ENCODE measurements at places on chromosomes 12 and 14.
A peak's percentile ranks its signal among the peaks of the same experiment; 100 is the strongest.

DNA sequence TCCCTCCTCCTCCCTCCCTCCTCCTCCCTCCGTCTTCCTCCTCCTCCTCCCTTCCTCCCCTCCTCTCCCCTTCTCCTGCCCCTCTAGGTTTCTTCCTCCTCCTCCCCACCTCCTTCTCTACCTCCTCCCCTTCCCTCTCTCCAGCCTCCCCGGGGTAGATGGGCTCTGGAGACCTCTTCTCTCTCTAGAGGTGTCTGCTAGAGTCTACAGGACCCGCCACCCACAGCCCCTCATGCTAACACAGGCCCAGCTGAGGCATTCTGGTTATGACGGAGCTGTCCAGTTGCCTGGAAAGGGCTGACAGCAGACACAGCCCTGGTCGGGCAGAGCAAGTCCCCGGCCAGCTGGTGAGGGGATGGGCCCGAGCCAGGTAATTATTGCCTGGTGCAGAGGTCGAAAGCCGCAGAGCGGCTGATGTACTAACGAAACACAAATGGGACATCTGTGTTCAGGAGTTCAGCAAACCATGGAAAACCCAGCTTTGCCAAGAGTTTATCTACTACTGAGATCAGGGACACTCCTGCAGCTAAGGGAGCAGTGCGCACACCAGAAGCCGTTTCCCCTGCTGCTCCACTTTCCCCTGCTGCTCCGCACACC lies 96.2 kb downstream of the PAPOLA start:
- no peak for DNase-seq

- no peak for DNase-seq
These were observed 446.4 kb downstream of the EGLN3 start for GRCh38 chr14:33504246-33505099.

DNA sequence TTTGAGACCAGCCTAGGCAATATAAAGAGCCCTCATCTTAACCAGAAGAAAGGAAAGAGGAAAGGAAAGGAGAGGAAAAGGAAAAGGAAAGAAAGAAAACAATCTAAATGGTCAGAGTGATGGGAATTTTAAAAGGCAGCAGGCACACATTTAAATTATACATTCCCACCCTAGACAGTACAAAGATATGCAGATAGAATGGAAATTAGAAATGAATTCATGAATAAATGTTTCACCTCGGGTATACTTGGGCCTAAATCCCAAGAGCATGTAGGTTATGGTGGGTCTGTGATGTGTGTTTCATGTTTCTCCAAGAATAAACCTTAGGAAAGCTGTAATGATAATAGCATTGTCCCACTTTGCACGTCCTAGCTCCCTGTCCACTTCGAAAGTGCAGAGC lies 104.6 kb upstream of the SLCO1C1 start:
- no peak for DNase-seq

DNA sequence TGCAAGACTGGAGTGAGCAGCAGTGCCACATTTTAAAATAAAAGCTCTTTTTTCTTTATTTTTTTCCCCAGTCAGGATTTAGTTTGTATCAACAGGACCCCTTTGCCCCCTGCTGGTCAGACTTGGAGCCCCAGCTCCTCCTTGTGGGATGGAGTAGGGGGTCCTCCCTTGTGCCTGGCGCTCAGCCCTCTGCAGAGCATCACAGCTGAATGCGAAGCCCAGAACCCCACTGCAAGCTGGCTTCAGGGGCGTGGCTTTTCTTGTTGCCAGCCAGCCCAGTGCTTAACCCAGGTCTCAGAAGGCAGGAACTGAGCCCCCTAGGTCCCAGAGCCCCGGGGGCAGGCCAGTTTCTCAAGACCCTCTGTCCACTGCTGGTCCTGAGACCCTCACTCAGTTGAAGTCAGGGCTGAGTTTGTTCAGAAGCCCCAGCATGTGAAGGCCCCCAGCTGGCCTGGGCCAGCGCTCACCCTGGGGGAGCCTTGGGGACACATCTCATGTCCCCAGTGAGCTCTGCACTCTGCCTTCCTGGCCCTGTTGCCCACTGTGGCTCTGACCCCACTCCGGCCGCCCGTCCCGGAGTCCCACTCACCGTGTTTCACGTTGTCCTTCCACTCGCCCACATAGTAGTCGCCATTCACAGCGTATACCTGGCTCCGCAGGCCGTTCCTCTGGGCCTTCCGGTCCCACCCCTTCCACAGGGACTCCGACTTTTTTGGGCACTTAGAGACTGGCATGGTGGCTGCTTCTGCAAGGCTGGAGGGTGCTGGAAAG lies 519 bp downstream of the MORN3 start:
- DNase-seq: peak; percentile 44

DNA sequence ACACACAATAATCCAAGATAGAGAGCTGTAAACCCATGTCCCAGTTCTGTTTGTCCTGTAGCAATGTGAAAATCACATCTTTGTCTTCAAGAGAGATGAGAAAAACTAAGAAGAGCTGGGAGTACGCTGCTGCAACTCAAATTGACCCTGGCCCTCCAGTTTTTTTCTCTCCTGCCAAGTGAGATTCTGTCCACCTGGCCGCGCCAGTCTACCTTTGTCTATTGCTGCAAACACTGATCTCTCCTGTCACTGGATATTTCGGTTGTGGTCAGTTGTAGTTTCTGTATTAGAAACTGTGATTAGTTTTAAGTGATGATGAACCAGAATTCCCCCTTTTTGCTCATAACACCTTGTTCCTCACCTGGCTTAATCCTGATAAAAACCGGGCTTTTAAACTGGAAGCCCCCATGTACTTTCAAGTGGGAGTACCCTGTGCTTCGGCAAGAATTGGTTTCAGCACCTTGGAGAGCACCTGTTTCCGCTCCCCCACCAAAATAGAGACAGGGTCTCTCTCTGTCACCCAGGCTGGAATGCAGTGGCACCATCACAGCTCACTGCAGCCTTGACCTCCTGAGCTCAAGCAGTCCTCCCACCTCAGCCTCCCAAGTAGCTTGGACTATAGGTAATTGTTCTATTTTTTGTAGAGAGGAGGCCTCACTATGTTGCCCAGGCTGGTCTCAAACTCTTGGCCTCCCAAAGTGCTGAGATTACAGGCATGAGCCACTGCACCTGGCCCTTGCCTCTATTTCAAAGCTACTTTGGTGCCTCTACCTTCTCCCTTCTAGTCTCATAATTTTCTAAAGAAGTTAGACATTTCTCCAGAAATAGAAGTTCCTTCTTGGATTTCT lies 156.8 kb downstream of the PHETA1 start:
- no peak for DNase-seq

DNA sequence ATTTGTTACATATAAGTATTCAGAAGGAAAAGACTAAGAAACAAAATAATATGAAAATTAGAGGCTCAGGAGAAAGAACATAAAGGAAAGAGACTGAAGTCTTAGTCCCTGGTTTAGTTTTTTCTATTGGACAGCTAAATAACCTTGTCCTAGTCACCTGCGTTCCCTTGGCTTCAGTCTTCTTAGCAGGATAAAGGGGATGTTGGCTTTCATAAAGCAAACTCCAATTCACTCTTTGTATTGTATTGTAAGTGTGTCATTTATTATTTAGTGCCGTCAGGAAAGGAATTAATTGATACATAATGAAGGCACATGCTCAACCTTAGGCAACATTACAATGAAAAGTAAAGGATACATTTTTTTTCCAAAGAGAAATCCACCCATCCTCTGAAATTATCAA lies 190.3 kb upstream of the PPFIA2 start:
- DNase-seq: no peak

DNA sequence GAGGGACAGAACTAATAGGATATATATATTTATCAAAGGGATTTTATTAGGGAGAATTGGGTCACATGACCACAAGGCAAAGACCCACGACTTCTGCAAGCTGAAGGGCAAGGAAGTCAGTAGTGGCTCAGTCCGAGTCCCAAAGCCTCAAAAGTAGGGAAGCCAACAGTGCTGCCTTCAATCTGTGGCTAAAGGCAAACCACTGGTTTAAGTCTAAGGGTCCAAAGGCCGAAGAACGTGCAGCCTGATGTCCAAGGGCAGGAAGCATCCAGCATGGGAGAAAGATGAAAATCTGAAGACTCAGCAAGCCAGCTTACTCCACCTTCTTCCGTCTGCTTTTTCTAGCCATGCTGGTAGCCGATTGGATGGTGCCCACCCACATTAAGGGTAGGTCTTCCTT lies 157.9 kb upstream of the CRY1 start:
- no peak for DNase-seq

- no peak for DNase-seq
These were observed 18.6 kb upstream of the PTGR2 start for GRCh38 chr14:73833034-73833433.

- DNase-seq: peak; percentile 13
These were observed 375.0 kb downstream of the DPF3 start for GRCh38 chr14:72518809-72519377.

Measured in cardiac fibroblast (primary cell).